NCI-H524 (cell line): ENCODE measurements at places on chromosomes 11 and 22.

- DNase-seq, result peak; percentile 59
These were observed 3.1 kb downstream of the CBX6 start for GRCh38 chr22:38868886-38869381.

DNA sequence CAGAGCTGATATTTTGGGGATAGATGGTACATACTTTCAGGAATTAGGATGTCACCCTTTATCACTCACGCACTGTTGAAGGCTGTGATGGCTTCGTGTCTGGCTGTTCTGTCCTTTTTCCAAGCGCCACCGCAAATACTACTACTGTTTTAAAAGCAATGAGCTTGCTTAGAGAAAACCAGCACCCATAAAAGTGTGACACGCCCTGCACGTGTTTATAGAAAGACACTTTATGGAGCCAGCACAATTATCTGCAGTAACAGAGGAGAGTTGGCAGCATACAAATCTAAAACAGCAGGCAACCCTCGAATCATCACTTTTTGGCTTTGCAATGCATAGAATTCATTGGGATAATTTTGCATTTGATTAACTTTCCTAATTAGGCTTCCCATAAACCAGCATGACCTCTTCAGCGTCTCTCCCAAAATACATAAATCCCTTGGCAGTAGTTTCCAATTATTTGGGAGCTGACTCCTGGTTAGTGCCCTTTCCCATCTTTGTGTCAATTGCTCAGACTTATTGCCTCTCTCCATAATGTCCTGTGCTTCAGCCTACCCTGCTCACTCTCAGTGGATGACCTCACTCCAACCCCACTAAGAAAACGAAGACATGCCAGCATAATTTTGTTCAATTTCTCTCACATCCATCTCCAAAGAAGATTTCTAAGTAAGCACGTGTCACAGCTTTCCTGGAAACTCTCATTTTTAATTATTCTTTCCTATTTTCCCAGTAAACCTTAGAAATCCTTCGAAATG, 118.7 kb upstream of the LARGE1 start:
- no peak for DNase-seq

GRCh38 chr11:127345819-127346459, 345.4 kb upstream of the KIRREL3 start:
- peak; percentile 38 for DNase-seq

- DNase-seq, result no peak
These were observed 124.9 kb downstream of the MRTFA start for GRCh38 chr22:40511604-40512003.

GRCh38 chr22:49899530-49899929, 18.7 kb downstream of the ALG12 start:
- no peak for DNase-seq

DNA sequence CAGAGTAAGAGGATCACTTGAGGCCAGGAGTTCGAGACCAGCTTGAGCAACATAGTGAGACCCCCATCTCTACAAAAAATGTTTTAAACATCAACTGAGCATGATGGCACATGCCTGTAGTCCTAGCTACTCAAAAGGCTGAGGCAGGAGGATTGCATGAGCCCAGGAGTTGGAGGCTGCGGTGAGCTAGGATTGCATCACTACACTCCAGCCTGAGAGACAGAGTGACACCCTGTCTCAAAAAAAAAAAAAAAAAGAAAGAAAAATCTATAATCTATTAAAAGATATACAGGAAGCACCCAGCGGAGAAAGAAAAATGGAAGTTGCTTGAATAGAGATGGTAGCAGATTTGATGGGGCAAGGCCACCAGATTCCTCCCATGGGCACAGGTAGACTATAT, 61.8 kb downstream of the FAM83F start:
- no peak for DNase-seq

- peak; percentile 84 for DNase-seq
These were observed 131.9 kb downstream of the TEAD1 start for GRCh38 chr11:12806113-12806512.

- DNase-seq, result no peak
These were observed 90.3 kb downstream of the MTMR3 start for GRCh38 chr22:29973269-29973668.

DNA sequence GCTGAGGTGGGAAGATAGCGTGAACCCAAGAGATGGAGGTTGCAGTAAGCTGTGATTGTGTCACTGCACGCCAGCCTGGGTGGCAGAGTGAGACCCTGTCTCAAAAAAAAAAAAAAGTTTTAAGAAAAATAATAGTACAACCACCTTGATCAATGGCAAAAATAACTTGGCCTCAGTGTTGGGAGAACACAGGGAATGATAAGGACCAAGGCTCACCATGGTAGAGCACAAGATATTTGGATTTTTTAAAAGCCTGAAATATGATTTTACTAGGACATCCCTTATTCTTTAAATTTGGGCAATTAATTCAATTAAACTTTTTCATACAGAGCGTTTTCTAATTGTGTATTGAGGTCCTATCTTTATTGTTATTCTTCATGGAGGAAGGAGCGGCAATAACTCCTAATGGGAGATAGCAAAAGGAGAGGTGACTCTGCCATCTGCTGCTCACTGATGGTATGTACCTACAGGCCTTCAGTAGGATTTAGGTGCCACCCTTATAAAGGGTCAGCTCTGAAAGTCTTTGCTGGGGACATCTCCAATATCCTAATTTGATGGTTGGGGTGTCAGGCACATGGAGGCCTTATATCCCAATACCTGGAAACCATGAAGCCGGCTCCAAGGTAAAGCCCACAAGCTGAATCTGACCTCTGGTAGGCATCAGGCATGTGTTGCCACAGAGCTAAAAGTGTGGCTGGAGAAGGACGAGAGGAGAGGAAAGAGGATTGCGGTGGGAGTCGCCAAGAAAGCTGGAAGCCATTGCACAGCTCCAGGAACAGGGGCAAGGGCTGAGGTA, 21.9 kb upstream of the POLD3 start:
- peak; percentile 63 for DNase-seq

DNA sequence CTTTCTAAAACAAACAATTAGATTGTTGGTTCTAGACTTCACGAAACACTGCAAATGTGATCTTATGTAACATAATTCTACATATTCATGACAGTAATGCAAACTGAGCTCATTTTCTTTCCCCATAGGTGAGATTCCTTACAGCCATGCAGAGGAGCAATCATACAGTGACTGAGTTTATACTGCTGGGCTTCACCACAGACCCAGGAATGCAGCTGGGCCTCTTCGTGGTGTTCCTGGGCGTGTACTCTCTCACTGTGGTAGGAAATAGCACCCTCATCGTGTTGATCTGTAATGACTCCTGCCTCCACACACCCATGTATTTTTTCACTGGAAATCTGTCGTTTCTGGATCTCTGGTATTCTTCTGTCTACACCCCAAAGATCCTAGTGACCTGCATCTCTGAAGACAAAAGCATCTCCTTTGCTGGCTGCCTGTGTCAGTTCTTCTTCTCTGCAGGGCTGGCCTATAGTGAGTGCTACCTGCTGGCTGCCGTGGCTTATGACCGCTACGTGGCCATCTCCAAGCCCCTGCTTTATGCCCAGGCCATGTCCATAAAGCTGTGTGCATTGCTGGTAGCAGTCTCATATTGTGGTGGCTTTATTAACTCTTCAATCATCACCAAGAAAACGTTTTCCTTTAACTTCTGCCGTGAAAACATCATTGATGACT, 1.5 kb downstream of the OR9G1 start:
- no peak for DNase-seq

- no peak for DNase-seq
These were observed 56.9 kb upstream of the ARFGAP3 start for GRCh38 chr22:42913874-42914510.

DNA sequence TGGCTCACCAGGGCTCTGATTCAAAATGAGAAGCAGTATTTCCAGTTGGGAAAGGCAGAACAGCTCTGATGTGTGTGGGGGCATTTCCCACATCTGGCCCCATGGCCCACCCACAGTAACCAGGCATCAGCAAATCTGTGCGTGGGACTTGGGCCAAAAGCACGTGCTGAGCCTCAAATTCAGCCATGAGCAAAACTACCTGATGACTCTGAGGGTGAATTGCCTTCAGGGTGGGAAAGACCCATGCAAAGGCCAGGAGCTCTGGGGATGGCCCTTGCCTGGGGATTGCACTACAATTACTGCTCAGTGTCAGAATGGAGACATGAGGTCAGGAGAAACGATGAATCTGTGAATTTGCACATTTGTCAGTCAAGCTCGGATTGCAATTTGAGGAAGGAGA, 20.9 kb downstream of the TP53AIP1 start:
- no peak for DNase-seq

GRCh38 chr11:116869610-116870009, 32.2 kb upstream of the APOA1 start:
- DNase-seq, result no peak

GRCh38 chr11:63670096-63670432, 1.1 kb downstream of the ATL3 start:
- DNase-seq, result no peak

- no peak for DNase-seq
These were observed 64.7 kb upstream of the LIN7C start for GRCh38 chr11:27571154-27571810.

DNA sequence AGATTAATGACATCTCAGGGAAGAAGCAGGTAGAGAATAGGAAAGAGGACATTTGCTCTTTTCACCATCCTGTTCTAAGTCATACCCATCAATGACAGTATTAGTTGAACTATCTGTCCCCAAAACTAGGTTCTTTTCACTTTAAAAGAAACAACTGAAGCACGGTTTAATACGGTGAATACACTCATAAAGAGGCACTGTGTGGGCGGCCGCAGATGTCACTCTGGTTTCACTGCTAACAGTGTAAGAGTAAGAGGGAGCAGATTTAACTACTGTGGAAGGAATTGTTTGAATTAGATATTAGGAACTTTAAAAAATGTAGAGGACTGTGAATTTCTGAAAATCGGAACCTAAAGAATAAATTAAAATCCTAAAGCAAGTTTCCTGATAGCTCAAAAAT, 49.5 kb downstream of the VSIG10L2 start:
- no peak for DNase-seq

DNA sequence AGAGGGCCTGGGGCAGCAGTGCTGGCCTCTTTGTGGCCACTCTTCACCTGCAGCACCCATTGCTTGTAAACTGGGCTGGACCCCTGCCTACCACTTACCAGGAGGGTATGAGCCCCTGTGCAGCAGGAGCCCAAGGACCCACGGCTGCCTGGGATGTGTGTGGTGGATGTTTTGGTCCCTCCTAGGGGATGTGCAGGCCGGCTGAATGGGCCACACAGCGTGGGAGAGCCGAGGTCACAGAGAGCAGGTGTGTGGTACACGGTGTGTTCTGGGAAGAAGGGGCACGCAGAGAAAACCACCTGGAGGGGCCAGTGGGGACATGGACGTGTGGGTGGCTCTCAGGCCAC, 19.3 kb upstream of the GNB1L start:
- DNase-seq, result no peak

- no peak for DNase-seq
These were observed 83.8 kb downstream of the ME3 start for GRCh38 chr11:86588566-86589090.

DNA sequence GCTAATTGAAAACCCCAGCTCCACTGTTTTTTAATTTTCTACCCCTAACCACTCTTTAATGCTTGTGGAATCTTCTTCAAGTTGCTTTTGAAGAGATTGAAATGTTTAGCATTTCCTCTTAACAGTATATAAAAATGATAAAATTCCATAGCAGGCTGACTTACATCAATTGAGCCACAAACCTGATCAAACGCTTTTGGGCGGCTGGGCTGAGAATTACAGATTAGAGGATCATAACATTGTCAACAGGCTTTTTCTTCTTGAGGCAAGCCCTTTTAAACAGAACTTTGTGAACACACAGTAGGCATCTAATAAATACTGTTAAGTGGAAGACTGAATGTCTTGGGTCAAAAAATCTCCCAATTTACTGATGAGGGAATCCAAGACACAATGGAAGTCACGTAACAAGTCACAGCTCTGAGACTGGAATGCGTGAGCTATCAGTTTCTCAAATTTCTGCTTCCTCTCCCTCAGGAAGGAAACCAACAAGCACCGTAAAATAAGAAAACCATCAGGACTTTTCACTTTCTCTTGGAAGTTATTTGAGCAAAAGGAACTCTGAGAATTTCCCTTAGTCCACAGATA, 50.0 kb upstream of the CCDC89 start:
- DNase-seq, result no peak

- no peak for DNase-seq
These were observed 10.7 kb downstream of the FAM118A start for GRCh38 chr22:45320357-45320976.

GRCh38 chr11:70122490-70123198, 44.5 kb downstream of the ANO1 start:
- peak; percentile 22 for DNase-seq

- no peak for DNase-seq
These were observed 61.6 kb downstream of the MPPED1 start for GRCh38 chr22:43473441-43473840.

GRCh38 chr11:44389963-44390605, 80.1 kb upstream of the ALX4 start:
- no peak for DNase-seq

DNA sequence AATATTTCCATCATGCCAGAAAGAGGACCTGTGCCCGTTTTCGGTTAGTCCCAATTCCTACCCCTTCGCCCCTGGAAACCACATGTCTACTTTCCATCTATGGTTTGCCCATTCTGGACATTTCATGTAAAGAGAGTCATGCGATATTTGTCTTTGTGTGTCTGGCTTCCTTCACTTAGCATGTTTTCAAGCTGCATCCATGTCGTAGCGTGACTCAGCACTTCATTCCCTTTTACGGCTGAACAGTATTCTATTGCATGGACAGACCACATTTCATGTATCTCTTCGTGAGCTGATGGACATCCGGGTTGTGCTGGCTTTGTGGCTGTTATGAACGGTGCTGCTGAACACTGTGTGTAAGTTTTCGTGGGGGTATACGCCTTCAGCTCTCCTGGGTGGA, 43.4 kb downstream of the SCUBE1 start:
- DNase-seq, result no peak

- no peak for DNase-seq
These were observed 18.9 kb downstream of the VSTM5 start for GRCh38 chr11:93831343-93832127.

DNA sequence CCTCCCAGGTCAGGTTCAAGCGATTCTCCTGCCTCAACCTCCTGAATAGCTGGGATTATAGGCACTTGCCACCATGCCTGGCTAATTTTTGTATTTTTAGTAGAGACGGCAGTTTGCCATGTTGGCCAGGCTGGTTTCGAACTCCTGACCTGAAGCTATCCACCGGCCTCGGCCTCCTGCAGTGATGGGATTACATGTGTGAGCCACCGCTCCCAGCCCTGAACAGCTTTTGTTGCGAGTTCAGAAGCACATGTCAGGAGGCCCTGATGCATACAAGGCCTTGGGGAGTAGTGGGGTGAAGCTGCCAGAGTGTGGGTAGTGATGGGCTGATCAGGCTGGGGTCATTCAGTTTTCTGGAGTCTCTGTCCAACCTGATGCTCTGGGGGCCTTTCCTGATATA, 117.0 kb upstream of the C11orf87 start:
- no peak for DNase-seq

- peak; percentile 3 for DNase-seq
These were observed 8.7 kb downstream of the ALDH3B2 start for GRCh38 chr11:67665541-67666302.
